ENCODE measurements at places on chromosomes 16 and 17.

GRCh38 chr17:63631062-63631461 lies 8.8 kb downstream of the MAP3K3 start:
- no peak for DNase-seq

GRCh38 chr16:2500430-2500917 lies 13.3 kb upstream of the ATP6V0C start:
- no peak for DNase-seq

DNA sequence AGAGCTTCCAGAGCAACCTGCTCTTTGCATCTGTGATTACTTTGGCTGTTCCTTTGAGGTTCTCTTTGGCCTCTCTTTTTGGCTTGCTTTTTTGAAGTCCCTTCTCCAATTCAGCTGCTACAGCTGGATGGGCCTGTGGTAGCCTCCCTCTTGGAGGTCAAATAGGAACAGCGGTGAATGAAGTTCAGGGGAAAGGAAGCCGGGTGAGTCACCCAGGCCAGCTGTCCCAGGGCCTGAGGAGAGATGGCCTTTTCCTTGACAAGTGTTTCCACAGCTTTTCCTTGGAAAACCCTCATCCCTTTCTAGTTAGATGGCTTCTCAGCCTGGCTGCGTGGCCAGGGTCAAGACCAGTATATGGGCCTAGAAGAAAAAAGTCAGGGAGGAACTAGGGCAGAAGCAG lies 103.1 kb downstream of the STX8 start:
- no peak for DNase-seq

- no peak for DNase-seq
Observed at GRCh38 chr17:12927541-12928425, 90.0 kb downstream of the ELAC2 start.

DNA sequence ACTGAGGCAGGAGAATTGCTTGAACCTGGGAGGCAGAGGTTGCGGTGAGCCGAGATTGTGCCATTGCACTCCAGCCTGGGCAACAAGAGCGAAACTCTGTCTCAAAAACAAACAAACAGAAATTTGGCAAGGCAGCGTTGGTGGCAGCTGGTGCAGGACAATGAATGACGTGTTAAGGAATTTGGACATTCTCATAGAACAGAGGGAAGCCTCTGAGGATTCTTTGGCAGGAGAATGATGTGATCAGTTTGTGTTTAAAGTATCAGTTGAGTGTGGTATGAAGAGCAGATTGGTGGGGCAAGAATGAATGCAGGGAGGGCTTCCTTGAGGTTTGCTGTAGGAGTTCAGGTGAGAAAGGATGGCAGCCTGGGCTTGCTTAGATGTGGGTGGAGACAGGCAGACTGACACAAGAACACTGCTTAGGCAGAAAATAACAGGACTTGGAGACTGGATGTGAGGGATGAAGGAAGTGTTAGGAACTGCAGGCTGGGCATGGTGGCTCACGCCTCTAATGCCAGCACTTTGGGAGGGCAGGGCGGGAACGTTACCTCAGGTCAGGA lies 4.8 kb downstream of the CYB5D2 start:
- no peak for DNase-seq

- DNase-seq, result no peak
Observed at GRCh38 chr17:71681427-71682173, 439.2 kb upstream of the SOX9 start.

- DNase-seq, result peak; percentile 69
Observed at GRCh38 chr17:76199469-76199868, 40.8 kb downstream of the RNF157 start.

GRCh38 chr16:70754851-70755600 lies 45.9 kb downstream of the VAC14 start:
- DNase-seq, result no peak

- DNase-seq, result no peak
Observed at GRCh38 chr16:12740986-12741610, 62.6 kb downstream of the CPPED1 start.

GRCh38 chr17:67132366-67132765 lies 88.0 kb downstream of the CACNG1 start:
- DNase-seq, result no peak

- no peak for DNase-seq
Observed at GRCh38 chr16:51012396-51012795, 138.7 kb downstream of the SALL1 start.

DNA sequence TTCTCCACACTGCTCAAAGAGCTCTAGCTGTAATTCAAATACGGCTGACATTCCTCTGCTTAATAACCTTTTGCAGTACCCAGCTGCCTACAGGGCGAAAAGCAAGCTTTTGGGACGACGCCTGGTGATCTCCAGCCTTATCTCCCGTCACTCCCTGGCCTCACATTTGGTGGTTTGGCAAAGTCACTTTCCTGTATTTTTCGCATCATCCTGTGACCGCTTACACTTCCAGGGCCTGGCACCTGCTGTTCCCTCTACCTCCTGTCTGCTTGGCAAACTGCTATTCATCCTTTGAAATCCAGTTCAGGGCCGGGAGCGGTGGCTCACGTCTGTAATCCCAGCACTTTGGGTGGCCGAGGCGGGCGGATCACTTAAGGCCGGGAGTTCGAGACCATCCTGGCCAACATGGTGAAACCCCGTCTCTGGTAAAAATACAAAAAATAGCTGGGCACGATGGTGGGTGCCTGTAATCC lies 2.7 kb upstream of the BHLHA9 start:
- no peak for DNase-seq

DNA sequence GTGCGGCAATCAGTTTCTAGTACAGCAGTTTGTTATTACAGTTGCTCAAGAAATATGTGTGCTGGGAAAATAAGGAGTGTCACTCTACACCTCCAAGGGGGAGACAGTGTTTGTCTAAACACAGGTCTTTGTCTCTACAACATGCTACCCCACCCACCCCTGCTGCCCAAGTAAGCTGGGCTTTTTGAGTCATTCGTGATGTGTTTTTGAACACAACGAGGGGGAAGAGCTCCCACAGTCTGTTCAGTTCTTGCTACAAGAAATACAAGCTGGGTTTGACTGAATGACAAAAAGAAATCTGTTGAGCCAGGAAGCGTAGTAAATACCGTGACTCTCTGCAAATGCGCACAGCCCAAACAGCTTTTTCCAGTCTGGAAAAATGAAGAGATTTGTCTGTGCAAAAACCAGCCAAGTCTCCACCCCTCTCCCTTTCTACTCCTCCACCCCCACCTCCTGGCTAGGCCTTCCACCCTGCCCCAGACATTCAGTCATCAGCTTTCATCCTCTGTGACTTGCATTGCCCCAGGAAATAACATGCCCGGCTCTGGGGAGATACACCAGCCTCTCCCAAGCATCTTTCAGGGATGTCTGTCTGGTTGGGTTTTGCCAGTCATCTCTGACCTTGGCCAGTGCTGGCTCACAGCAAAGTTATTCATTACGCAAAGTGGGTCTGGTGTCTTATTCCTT lies 25.7 kb downstream of the CHD9 start:
- DNase-seq, result no peak

- no peak for DNase-seq
Observed at GRCh38 chr17:40015005-40015997, at the start of gene CSF3. CSF3 (plus strand) TSS chr17:40015440; CDS start chr17:40015475, 35 bp downstream.

DNA sequence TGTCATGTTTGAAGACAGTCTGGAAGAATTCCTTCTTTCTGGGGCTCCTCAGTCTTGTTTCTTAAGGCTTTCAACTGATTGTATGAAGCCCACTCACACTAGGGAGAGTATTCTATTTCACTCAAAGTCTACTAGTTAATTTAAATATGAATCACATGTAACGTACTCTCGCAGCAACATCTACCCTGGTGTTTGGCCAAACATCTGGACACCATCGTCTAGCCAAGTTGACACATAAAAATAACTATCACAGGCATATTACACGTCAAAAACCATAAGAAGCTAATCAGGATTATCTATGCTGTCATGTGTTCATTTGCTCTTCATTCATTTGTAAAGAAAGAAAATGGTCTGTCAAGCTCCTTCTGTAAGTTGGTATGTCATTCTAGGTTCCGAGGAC lies 787.4 kb downstream of the KCNJ2 start:
- DNase-seq, result no peak

DNA sequence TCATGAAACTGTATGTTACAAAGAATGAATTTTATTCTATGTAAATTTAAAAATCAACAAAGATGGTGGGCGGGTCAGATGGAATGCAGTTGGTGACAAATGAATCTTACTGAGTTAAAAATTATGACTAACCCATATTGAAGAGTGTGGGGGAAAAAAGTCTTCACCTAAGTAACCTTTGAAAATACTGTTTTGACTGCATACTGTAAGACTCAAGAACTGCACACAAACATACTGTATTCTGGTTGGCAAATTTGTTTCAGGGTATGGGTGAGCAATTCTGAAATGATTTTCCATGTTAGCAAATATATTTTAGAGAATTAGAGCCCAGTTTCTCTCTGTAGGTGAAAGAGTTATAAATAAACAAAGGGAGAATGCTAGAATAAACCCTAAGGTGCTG lies 153.7 kb upstream of the KCNJ18 start:
- DNase-seq, result no peak

DNA sequence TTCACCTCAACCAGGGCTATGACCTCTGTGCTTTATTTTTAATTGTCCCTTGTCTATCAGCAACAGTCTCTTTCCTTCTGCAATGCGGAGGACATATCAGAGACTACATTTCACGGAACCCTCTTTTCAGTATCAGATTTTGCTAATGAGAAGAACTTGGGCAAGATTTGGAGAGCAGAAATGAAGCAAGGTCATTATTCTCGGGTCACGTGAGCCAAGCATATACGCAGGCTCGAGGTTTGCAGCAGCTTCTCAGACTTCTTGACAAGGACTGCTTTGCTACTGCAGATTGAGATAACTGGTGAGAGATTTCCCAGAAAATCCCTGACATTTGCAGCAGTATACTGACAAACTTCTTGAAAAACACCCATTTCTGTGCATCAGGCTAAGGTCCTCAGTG lies 30.4 kb downstream of the ABCA10 start:
- DNase-seq, result no peak

- no peak for DNase-seq
Observed at GRCh38 chr17:82854226-82854625, 14.4 kb upstream of the ZNF750 start.

- DNase-seq, result no peak
Observed at GRCh38 chr16:55568207-55568606, 1.7 kb downstream of the CAPNS2 start.

GRCh38 chr17:60893475-60893874 lies 215.8 kb downstream of the BCAS3 start:
- no peak for DNase-seq

GRCh38 chr16:89167425-89167941 lies 4.1 kb upstream of the CDH15 start:
- DNase-seq, result peak; percentile 81

DNA sequence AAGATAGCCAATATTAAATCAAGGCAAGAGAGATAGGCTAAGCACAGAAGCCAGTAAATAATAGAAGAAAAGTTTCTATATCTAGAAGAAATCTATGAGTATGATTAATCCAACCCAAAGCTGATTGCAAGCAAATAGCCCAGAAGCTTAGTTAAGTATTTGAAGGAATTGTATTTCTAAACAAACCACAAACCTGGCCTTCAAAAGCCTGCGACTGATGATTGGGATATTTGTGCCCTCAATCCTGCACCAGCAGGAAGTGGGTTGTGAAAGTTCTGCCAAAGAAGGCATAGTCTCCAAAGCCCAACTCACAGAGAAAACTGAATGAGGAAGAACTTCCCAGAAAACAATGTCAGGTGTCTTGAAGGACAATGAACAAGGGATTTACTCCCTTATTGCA lies 114.5 kb upstream of the C17orf78 start:
- no peak for DNase-seq

DNA sequence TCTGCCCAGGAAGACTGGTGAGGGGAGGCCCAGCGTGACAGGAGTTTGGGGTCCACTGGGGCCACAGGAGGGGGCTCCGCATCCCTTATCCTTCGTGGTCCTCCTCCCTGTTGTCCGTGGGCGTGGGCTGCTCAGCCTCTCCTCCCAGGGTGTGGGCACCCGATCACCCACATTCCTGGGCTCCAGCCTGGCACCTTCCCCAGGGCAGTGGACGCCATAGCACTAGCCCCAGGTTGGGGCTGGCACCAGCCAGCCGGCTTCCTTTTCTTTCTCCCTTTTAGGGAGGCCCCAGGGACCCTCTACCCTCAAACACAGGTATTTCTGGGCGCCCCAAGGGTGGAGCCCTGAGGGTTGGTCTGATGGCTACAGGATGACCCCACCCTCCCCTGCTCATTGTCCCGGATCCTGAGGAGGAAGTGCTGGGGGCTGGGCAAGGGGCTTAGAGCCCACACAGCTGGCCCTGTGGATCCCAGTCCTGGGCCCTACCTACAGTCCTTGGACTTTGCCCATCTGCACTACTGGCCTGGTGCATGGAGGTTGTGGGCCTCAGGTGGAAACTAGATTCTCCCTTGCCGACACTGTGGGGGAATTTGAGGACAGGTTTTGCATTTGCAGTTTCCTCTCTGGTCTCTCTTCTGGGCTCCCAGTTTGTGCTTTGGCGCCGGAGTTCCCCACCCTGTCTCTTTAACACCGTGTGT lies 1.1 kb downstream of the KIF1C start:
- no peak for DNase-seq

GRCh38 chr16:85378145-85379040 lies 234.7 kb upstream of the GSE1 start:
- DNase-seq, result no peak

DNA sequence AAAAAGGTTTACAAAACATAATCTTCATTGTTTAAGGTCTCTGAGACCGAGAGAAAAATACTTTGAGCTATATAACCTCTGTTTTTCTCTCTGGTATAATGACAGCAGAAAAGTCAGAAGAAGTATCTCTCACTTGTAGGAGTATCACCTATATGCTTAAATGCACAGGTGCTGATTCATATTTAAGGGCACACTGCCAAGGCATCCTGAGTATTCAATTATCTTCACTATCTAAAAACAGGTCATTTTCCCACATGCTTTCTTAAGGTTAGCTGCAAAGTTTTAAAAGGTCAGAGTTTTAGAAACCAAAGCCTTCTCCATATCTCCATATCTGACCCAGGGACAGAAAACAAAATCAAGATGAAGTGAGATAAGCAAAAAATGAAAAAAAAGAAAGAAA lies 99.3 kb upstream of the C17orf78 start:
- no peak for DNase-seq

- DNase-seq, result no peak
Observed at GRCh38 chr17:72567774-72568173, 447.0 kb downstream of the SOX9 start.

GRCh38 chr16:78271981-78272380 lies 172.5 kb downstream of the WWOX start:
- DNase-seq, result no peak

- DNase-seq, result no peak
Observed at GRCh38 chr17:66775271-66775670, 59.6 kb upstream of the CACNG5 start.

GRCh38 chr16:75626806-75627205 lies 3.7 kb upstream of the ADAT1 start:
- no peak for DNase-seq

DNA sequence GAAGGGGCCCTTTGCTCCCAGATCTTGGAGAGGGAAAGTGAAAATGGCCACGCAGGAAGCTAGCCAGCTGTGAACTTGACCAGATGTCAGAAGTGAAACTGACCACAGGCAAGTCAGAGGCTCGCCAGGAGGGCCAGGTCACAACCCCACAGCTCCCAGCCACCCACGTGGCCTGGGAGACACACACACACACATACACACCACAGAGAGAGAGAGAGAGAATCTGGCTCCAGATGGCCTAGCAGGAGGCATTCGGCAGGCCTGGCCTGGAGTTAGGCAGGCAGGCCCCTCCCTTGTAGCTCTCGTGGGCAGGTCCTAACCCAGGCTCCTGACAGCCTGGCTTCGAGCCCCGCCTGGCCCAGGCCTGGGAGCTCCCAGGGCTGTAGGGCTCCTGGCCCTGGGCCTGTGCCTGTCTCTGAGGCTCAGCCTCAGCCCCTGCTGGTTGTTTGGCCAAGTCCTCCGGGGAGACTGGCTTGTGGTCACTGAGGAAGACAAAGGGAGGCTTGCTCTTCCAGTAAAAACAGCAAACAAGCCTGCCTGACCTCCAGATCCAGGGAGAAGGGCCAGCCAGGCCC lies 20.2 kb downstream of the NGFR start:
- no peak for DNase-seq
